Fibroblast of skin of right quadriceps (primary cell): ENCODE measurements at places on chromosomes 11 and 22.

DNA sequence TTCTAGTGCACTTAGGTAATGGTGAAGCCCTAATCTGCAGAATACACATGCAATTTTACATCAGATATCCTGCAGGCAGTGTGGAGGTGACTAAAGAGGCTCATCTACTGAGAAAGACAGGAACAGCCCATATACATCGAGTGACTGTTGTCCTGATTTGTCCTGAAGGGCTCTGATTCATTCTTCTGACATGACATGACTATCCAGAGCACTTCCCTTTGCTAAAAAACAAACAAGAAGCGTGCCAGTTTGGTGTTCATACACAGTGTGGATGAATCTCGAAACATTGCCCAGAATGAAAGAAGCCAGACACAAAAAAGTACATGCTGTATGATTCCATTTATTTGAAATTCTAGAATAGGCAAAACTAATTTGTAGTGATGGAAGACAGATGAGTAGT lies 48.0 kb upstream of the AMPD3 start:
- DNase-seq: peak; percentile 66

GRCh38 chr11:66852466-66853241 lies 4.2 kb upstream of the LRFN4 start:
- no peak for DNase-seq

GRCh38 chr11:123313262-123313661 lies 116.8 kb upstream of the GRAMD1B start:
- DNase-seq: no peak

GRCh38 chr22:29780220-29780619 lies 13.1 kb downstream of the UQCR10 start:
- DNase-seq: no peak

- no peak for DNase-seq
Measured at GRCh38 chr22:21569459-21570170, 2.1 kb downstream of the UBE2L3 start.

- peak; percentile 30 for DNase-seq
Measured at GRCh38 chr11:2089536-2090165, 49.5 kb downstream of the IGF2 start.

- no peak for DNase-seq
Measured at GRCh38 chr11:117439256-117439655, 111.6 kb downstream of the CEP164 start.

- no peak for DNase-seq
Measured at GRCh38 chr22:19522881-19523239, 1.4 kb downstream of the CLDN5 start.
